ENCODE measurements at places on chromosomes 1 and 21. TPM values are rescaled to one million over a fixed set of nuclear protein-coding genes. Genes with fewer than 3 reads are reported as not detected.

- DNase-seq: no peak
These were observed 44.5 kb upstream of the ENAH start for GRCh38 chr1:225697428-225697827.

DNA sequence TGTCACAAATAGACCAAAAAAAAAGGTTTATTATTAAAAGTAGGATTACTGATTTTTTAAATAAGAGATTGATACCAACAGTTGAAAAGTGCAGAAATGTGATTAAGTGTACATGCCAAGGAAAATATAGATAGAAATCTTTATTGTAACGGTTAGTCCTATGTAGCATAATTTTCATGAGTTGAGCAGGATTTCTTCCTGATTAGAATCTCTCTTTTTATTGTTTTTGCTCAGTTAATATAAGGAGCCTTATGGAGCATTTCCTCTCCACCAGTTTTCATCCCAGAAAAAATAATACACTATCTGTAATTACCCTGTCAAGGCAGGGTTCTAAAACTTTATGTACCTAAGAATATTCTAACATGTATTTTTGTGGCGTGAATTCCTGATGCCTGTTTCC lies 23.4 kb downstream of the CAPZA1 start:
- no peak for DNase-seq

The CELA3A gene
- total RNA-seq: 5.4 TPM

The TSTD1 gene
- total RNA-seq: 0.53 TPM

GRCh38 chr1:243217349-243217748 lies 37.7 kb downstream of the CEP170 start:
- no peak for DNase-seq

DNA sequence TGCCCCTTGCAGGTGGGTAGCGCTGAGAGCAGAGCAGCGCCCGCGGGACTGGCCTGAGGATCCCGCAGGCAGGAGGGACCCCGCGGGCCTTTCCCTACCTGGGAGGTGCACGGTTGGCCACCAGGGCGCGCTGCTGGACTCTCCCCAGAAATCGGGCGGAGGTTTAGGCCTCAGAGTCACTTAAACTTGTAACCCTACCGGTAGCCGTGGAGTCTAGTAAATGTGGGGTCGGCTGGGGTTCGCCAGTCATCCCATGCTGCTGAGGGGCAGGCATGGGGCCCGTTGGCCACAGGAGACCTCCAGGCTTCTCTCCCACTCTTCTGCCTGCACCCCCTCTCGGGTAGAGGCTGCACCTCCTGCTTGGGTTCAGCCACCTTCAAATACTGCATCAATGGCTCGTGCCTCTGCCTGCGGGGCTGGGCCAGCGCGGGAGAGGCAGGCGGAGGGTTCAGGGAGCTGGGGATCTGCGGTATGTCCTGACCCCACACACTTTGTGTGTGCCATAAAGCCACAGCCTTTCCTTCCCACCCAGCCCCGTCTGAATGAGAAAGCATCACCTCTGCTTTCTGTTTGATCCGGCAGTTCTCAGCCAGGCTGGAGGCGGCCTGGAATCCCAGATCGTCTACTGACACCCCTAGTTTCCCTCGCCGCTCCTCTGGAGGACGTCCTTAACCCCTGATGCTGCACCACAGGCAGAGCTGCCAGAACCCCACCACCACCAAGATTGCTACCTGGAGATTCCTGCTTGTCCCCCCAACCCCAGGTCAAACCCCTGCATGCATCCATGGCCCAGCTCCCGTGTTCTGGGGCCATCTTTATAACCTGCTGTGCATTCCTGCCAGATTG lies 12.3 kb upstream of the GSTM4 start:
- peak; percentile 86 for DNase-seq

- peak; percentile 67 for DNase-seq
These were observed 218.0 kb upstream of the GALNT2 start for GRCh38 chr1:229848752-229849677.

The GBP6 gene
- total RNA-seq: not detected

- DNase-seq: no peak
These were observed 85.6 kb downstream of the GDAP2 start for GRCh38 chr1:117843791-117844190.

The KRTAP21-2 gene
- not detected for total RNA-seq

GRCh38 chr1:97210307-97210706 lies 488.7 kb downstream of the PTBP2 start:
- DNase-seq: no peak

The KRTAP11-1 gene
- total RNA-seq: not detected

The HES4 gene
- total RNA-seq: 40.5 TPM

- no peak for DNase-seq
These were observed 30.8 kb upstream of the TP53BP2 start for GRCh38 chr1:223876590-223876989.

The RNU1-1 gene
- total RNA-seq: 2,538 TPM

- DNase-seq: no peak
These were observed 16.3 kb downstream of the CCDC17 start for GRCh38 chr1:45607404-45608074.

DNA sequence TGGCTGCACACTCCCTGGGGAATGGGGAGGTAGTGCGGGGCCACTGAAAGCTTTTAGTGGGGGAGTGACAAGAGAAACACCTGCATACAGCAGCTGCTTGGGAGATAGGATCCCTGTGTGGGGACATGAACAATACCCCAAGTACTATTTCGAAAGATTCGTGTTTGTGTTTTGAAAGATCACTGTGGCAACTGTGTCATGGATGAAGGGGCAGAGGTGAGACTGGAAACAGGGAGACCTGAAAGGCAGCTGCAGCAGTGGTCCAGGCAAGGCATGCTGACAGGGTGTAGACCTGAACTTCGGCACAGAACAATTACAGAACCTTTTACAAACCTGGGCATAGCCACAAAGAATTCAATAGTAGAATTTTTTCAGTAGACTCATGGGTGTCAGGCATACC lies 32.9 kb downstream of the TENT5C start:
- DNase-seq: peak; percentile 43

DNA sequence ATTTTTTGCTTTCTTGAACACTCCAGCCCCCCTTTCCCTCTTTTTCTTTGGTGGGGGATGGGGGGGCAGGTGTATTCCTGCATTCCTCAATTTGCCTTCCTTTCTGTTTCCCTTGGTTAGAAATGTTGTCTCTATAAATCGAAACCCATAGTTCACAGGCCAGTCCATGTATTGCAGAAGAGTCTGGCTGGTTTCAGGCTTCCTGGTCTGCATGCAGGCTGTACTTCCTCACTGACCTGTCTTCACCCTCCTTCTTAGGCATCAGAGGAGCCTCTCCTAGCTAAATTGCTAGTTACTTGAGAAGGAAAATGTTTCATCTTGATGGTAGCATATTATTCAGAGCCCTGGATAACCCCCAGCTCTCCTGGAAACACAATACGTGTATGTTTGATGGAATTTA lies 140.0 kb downstream of the SPATA46 start:
- no peak for DNase-seq

- DNase-seq: no peak
These were observed 44.1 kb downstream of the ALPL start for GRCh38 chr1:21553116-21553926.

The ST6GALNAC3 gene
- total RNA-seq: 0.29 TPM

The MTARC2 gene
- 0.11 TPM for total RNA-seq

- no peak for DNase-seq
These were observed 136.7 kb downstream of the FCRL5 start for GRCh38 chr1:157415661-157416060.

DNA sequence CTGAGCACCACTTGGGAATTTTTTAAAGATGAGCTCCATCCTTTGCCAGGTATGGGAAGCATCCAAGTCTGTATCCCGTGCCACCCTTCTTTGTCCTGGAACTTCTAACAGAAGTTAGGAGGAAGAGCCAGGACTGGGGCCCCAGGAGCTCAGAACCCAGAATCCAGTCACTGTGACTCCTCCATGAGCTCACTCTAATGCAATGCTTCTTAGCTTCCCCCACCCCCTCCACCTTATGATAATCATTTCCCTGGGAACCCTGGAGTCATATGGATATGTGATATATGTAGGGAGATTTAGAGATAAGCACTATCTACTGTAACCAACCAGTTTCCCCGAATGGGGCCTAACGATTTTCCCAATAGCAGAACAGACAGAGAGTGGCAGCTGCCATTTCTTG lies 758 bp upstream of the SPRR5 start:
- no peak for DNase-seq

The BATF3 gene
- 2.0 TPM for total RNA-seq

- no peak for DNase-seq
These were observed 62.9 kb upstream of the TMPRSS2 start for GRCh38 chr21:41570791-41571355.

GRCh38 chr1:207313131-207313530 lies 8.3 kb upstream of the CD55 start:
- DNase-seq: no peak

The S100A7 gene
- total RNA-seq: not detected

The KLHL12 gene
- 32.0 TPM for total RNA-seq

- DNase-seq: no peak
These were observed 8.9 kb downstream of the PTPN14 start for GRCh38 chr1:214542275-214543199.

The CD5L gene
- total RNA-seq: not detected

DNA sequence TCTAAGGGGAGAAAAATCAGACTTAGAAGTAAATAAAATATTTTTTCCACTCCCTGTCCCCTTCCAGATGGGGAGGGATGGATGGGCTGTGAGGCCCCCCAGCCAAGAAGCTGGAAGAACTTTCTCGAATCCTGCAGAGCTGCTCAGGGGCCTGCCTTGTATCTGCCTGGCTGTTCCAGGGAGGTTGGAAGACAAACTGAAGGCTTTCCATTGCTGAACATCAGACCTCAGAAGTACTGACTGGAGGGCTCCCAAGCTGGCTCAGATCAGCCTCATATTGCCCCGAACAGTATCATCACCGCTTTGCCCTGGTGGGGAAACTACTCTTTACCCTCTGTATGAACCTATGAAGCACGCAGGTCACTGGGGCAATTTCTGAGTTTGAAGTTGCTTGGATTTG lies 12.4 kb upstream of the F3 start:
- DNase-seq: no peak

DNA sequence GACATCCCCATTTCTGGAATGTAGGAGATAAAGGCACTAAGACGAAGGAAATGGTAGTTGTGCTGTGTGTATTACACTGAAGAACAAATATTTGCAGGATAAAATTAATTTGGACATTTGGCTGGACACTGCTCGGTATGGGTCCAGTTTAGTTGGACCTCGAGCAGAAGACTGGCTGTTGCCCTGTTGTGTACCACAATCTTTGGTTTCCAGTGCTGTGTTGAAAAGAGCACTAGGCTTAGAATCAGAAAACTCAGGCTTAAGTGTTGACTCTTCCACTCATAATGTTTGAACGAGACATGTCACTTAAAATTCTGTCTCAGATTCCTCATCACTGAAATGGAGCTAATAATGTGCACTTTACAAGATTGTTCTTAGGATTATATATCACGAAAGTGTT lies 1.2 kb upstream of the ARPC5 start:
- DNase-seq: no peak

DNA sequence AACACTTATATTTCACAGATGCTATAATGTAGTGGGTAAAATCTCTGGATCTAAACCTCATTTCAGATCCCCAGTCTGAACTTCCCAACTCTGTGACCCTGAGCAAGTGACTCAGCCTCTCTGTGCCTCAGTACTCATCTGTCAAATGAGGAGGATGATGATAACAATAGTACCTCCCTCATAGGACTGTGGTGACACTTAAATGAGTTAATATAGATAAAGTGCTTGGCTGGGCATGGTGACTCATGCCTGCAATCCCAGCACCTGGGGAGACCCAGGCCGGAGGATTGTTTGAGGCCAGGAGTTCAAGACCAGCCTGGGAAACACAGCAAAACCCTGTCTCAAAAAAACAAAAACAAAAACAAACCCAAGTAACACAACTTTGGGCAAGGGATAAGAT lies 4.7 kb upstream of the ECE1 start:
- no peak for DNase-seq
